ENCODE measurements at places on chromosomes 4 and X.
A peak's percentile ranks its signal among the peaks of the same experiment; 100 is the strongest.

DNA sequence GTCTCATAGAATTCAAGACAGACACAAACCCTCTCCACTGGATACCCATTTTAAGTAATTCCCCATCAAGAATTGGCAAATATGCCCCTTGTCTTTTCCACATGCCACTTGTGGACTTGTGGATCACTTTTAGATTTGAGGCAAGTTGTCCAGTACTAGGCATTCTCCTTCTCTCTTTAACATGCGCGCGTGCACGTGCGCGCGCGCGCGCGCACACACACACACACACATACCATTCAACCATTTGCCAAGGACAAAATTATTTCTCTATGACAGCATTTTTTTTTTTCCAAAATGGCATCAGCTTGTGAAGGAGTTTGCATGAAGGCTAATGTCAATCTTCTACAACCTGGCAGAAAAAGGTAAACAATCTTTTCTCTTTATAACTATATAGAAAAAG is 1325.7 kb upstream of the IGFBP7 start:
- no peak for DNase-seq

GRCh38 chr4:38504396-38504715 is 159.6 kb upstream of the KLF3 start:
- DNase-seq: no peak

DNA sequence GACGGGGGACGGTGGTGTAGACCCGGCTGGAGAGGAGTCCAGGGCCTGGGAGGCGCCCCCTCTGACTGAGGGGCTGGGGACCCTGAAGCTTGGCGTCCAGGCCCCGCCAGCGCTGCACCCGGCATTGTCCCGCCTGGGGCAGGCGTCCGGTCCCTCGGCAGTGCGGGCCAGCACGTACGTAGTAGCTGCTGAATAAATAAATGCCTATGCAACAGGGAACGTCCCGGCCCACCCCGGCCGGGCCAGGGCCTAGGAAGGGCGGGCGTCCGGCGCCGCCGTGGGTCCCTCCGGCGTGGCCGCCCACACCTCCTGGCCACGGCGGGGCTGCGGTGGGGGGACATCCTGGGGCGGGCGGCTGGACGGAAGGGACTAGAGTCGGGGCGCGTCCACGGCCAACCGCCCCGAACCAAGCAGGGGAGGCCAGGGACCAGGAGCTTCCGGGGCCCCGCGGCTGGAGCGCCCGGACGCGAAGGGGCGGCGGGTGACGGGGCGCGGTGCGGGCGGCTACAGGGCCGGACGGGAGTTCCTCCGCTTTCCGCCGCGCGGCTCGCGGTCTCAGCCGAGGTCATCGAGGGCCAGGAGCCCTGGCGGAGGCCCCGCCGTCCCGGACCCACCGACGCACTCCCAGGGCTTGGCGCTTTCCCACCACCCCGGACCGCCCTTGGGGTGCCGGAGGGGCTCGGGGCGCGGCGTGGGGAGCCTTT is 886 bp upstream of the WWC2 start:
- peak; percentile 62 for DNase-seq

- no peak for DNase-seq
Observed at GRCh38 chr4:157057218-157057617, 18.7 kb upstream of the GLRB start.

Measured in C1 segment of cervical spinal cord (tissue), 14 donors.